ENCODE measurements at places on chromosomes 4 and X. TPM values are rescaled to one million over a fixed set of nuclear protein-coding genes. Genes with fewer than 3 reads are reported as not detected.

Gene MAGEA6
- total RNA-seq = 65.0 TPM

Gene TMPRSS11F
- not detected for total RNA-seq

Gene MAGEA1
- total RNA-seq = 153 TPM

Gene PITX2
- 5.7 TPM for total RNA-seq

Gene TASL
- total RNA-seq = not detected

Gene REELD1
- total RNA-seq = not detected

Gene IGSF1
- total RNA-seq = 1.9 TPM

Gene UGT2A2
- not detected for total RNA-seq

Gene NDP
- total RNA-seq = 0.39 TPM

Gene COPS4
- total RNA-seq = 99.9 TPM

Gene USP46
- 12.2 TPM for total RNA-seq

Measured in H4 (cell line).